ENCODE measurements at places on chromosomes 6 and 20.

GRCh38 chr6:134436281-134436815 is 118.4 kb upstream of the SGK1 start:
- DNase-seq = no peak

- DNase-seq = no peak
These were observed 129.1 kb downstream of the SYCP2 start for GRCh38 chr20:59804347-59804746.

- DNase-seq = peak; percentile 54
These were observed at the start of gene ENPP3 for GRCh38 chr6:131636880-131637792. Gene ENPP3 (plus strand): TSS chr6:131637302. CDS start chr6:131637385, 83 bp downstream.

DNA sequence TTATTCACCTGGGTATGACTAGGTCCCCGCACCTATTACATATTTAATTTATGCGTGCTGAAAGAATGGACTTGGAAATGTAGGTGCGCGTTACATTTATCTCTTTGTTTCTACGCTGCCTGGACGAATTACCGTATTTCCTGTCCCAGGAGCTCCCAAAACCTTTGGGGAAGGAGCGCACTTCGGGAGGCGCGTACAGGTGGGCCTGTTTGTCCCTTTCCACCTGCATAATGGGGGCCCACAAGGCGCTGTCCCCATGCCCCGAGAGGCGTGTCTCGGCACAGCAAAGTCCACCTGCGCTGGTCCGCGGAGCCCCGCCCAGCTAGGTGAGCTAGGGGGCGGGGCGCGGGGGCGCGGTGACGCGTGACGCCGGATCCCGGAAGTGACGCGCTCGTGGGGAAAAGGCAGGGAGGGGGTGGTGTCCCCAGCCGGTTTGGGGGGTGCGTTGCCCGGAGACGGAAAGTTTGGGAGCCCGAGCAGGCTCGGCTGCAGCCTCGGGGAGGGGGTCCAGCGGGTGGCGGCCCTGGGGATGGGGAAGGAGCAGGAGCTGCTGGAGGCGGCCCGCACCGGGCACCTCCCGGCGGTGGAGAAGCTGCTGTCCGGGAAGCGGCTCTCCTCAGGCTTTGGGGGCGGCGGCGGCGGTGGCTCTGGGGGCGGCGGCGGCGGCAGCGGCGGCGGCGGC is at the start of gene ANKS1A:
Gene ANKS1A, plus strand, starts transcription at position 382 of the 682 bp plus-strand sequence. Its CDS starts 148 bp downstream, at position 530.
- DNase-seq = peak; percentile 90

DNA sequence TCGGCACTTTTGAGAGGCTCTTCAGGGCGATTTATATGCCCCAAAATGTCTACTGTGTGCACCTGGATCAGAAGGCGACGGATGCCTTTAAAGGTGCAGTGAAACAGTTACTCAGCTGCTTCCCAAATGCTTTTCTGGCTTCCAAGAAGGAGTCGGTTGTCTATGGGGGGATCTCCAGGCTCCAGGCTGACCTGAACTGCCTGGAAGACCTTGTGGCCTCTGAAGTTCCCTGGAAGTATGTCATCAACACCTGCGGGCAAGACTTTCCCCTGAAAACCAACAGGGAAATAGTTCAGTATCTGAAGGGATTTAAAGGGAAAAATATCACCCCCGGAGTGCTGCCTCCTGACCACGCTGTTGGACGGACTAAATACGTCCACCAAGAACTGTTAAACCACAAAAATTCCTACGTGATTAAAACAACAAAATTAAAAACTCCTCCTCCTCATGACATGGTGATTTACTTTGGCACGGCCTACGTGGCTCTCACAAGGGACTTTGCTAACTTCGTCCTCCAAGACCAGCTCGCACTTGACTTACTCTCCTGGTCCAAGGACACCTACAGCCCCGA is 8.2 kb downstream of the GCNT2 start:
- peak; percentile 51 for DNase-seq

GRCh38 chr6:72654071-72654621 is 32.3 kb downstream of the KCNQ5 start:
- no peak for DNase-seq

DNA sequence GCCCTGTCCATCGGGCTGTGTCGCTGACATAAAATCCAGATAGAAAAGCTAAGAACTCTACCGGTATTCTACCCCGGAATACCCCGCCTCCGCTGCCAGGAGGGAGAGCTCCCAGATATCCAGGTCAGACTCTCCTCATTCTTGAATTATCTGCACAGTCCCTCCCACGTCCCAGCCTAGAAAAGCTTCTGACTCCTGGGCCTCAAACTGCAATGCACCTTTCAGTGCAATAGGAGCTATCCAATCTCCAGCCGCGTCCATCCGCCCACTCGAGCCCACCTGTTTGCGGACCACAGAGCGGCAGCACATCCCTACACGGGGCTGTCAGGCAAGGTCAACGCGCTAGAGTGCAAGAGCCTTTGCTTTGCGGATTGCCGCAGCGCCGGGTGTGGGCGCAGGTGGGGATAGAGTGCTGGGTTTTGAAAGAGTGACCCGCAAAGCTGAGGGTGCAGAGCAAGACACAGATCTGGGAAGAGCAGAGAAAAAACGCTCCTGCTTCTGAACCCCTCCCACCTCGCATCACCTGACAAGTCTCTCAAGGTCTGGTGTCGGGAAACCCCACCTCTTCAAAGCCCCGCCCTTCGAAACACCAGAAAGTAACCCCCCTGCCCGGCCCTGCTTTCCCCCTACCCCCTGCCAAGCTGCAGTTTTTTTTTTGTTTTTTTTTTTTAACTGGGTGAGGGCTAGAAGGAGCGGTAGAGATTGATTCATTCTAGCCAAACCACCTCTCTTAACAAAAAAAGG is 1.3 kb downstream of the TAPBP start:
- DNase-seq = peak; percentile 89

- no peak for DNase-seq
These were observed 174.2 kb downstream of the MYLK4 start for GRCh38 chr6:2576499-2576898.

GRCh38 chr6:33983721-33984465 is 162.0 kb downstream of the GRM4 start:
- DNase-seq = no peak

DNA sequence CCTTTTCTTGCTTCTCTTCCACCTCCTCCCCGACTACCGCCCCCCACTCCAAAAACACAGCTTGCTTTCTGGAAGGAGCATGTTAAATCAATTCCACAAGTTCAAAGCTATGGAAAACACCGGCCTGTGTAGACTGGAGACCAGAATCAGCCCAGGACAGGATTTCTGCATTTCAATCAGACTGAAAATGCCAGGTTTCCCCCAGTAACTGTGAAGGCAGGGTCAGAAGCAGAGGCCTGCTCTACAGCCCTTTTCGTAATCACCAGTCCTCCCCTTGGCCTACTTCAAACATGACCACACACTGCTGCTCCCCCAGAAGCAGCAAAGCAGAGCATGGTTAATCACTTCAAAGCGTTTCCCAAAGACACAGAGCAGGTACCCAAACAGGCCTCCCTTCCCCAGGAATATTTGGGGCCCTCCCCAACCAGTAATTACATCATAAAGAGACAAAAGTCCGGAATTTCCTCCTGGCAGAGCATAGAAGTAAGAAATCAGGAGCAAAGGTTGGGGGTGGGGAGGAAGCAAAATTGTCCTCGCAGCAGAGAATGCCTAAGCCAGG is 38.4 kb downstream of the ZMYND8 start:
- DNase-seq = peak; percentile 42

DNA sequence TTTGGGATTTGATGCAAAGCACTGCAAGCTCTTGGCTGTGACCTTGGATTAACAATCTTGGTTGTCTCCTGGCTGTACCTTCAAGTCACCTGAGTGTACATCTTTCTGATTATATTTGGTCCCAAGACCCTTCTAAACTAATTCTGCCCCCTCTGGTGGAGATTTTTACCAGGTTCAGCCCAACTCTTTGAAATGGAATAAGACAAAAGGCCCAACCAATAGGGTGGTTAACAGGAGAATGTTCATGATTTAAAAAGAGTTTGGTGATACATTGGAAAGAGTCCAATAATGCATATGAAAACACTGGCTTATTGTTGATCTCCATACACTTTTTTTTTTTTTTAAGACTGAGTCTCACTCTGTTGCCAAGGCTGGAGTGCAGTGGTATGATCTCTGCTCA is 77.5 kb upstream of the CD83 start:
- peak; percentile 5 for DNase-seq

GRCh38 chr20:34639755-34640222 is 37.1 kb downstream of the PIGU start:
- DNase-seq = no peak

GRCh38 chr6:42514745-42515144 is 49.1 kb upstream of the UBR2 start:
- no peak for DNase-seq

DNA sequence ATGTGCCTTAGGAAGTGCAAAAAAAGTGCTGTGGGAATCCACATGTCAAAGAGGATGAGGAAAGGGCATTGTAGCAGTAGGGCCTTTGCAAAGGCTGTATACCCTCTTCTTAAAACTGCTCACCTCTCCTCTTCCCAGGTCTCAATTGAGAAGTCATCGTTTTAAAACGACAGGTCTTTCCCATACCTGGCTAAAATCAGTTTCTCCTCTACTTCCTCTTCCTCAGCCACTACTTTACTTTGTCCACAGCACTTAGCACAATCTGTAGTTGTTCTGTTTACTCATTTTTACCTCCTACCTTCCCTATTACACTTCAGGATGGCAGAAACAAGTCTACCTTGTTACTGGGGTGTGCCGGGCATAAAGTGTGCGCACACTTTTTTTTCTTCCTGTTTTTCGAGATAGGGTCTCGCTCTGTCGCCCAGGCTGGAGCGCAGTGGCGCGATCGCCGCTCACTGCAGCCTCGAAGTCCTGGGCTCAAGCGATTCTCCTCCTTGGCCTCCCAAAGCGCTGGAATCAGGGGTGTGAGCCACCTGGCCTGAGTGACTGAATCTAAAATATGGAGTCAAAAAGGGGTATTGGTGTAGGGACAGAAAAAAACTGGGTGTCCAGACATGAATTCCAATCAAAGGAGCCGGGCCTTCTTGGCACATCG is 9.8 kb upstream of the ELOVL5 start:
- peak; percentile 68 for DNase-seq

- peak; percentile 2 for DNase-seq
These were observed 177.7 kb upstream of the MCHR2 start for GRCh38 chr6:100171533-100172321.

DNA sequence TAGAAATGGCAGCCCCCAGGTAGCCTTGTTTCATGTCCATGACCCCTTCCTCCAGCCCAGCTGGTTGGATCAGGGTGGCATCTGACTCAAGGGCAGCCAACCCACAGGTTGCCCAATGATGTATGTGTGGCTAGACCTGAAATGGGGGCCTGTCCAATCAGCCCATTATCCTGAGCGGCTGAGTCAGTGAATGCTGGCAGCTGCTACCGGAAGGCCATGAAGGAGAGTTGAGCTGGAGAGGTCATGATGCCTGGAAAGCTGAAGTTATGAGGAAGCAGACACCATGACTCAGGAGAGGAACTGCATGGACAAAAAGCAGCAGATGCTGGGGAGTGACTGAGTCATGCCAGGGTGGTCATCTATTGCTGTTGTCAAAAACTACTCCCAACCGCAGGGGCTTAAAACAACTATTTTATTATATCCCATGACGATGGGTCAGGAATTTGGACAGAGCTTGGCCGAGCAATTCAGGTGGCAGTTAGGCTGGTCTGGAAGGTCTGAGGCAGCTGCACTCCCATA is 67.3 kb downstream of the MDGA1 start:
- DNase-seq = no peak

DNA sequence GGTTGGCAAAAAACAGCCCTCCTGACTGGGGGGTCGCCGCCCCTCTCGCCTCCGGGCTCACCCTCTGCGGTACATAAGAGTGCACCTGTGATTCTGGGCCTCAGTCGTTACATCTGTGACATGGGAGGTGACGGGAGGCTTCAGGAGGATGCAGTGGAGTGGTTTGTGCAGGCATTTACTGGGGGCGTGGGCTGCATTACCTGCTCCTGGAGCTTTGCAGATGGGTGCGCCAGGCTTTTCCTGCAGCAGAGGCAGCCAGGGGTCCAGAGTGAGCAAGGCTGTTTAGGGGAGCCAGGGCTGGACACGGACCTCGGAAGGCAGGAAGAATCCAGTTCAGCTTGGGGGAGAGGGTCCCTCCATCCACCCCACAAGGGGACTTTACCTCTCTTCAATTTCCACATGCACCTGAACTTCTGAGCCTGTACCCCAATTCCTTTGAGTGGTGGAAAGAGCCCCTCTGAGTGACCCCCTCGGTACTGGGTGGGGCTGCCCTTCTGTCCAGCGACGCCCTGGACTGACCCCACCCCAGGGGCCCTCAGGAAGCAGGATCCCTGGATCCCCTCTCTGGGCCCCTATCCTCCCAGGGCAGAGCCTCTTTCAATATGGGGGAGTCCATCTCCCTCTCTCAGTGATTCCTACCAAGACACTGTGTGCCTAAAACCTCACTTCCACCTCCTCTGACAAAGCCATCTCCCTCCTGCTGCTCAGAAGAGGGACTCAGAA is 134.0 kb downstream of the TAF4 start:
- no peak for DNase-seq

GRCh38 chr20:52524861-52525260 is 333.3 kb upstream of the ZFP64 start:
- DNase-seq = no peak

DNA sequence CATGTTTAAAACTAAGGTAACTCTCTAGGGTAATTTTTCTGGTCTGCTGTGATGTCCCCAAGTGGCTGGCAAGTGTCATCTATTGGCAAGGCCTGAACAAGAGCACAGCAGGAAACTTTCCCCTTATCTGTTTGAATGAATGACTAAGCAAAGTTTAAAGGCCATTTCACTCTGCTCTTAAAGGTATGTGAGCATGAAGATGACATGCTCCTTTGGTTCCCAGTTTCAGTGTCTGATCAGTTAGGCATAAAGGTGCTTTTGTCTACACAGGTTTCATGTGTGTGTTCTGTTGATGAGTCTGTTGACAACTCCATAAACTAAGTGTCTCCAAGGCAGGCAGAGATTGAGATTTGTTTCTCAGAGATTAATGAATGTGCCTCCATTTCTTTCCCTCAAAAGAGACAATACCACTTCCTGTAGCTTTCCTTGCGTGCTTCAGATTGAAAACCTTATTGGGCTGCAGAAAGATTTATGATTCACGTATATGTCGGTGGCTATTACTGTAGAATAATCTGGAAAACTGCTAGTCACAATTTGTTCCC is 83.9 kb downstream of the MAP3K7 start:
- DNase-seq = peak; percentile 81

- DNase-seq = no peak
These were observed 45.3 kb downstream of the RRBP1 start for GRCh38 chr20:17636523-17637412.
